LHCN-M2 (cell line): ENCODE measurements at places on chromosomes 4 and X.
A peak's percentile ranks its signal among the peaks of the same experiment; 100 is the strongest.

GRCh38 chr4:111776561-111776960, 368.7 kb upstream of the FAM241A start:
- no peak for DNase-seq

DNA sequence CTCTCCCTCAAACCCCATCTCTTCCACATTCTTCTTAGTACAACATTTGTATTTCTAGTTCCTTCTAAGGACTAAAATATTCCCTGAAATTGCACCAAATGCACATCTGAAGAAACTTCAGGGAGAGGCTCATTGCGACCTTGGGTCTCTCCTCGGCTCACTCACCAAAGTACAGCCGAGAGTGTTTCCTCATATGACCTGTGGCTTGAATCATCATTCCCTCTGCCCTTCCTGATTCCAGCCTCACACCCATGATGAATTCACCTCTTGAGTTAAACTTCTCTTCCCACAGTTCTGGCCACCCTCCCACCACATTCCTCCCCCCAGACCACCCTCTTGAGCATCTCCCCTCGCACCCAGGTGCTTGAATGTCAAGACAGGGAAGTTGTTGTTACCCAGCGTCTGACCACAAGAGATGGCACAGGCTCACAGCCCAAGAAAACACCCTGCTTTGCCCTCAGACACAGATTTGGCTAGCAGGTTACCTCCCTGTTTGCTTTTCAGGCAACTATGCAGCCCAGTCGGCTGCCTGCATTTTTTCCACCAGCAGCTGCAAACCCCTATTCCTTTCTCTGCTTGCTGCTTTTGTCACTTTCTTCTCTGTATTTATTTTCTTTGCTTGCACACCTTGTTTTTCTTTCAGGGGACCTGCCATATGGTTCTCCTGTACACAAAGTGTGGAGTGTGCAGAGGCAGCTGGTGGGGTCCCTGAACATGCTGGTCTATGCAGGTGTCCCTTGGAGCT, 214.8 kb downstream of the SPATA18 start:
- no peak for DNase-seq

DNA sequence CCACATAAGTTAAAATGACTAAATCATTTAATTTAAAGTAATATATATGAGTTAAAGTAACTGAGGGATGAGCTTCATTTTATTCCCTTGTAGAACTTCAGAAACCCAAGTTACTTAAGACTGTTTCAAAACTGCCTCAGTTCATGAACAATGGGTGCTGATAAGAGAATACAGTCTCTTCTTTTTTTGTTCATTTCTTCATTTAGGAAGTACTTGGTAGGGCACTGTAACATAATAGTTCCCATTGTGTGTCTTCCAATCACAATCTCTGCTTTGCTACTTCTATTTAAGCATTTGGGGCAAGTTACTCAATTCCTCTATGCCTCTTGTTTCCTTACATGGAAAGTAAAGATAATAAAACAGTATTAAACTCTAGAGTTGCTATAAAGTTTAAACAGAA, 50.4 kb downstream of the HHIP start:
- no peak for DNase-seq

DNA sequence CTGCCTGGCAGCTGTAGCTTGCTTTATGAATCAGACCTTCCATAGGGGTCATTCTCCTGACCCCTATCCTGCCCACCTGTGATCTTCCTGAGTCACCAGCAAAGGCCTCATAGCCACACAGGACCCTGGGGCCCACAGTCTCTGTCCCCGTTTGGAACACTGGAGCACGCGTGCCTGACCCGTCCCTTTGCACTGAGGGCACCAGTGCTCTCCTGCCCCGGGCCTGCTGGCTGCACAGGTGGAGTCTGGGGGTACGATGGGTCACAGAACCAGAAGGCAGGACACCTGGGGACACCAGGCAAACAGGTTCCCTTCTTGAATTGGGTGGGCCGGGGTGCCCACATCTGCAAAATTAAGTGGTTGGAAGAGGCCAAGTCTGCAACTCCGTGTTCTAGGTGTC, 97.2 kb downstream of the CPZ start:
- DNase-seq, result no peak

GRCh38 chrX:56796641-56797395, 67.8 kb downstream of the NBDY start:
- DNase-seq, result no peak

DNA sequence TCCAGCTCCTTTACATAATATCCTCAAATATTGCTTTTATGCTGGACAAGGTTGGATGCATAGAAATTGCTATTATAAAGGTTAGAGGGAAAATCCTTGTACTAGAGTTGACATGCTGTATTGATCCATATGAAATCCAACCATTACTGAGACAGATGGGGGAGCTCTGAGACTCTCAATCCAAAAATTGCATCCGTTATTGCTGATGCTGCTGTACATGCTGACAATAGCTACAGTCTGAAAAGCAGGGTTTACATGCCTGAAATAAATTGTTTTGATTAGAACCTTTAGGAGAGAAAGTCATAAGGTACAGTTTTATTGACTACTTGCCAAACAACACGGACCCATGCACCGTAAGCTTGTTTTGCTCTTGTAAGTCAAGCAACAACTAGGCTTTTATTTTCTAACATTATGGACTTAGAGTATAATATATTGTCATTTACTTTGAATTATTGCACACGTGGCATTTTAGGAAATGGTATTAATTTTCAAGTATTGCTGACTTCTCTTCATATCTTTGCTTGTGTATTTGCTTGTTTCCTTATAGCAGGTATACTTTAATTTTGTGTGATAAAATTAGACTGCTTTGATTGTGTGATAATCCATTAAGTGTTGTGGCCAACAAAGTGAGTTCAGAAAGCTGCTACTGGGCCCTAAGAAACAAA, 1365.2 kb downstream of the STIM2 start:
- DNase-seq, result peak; percentile 5

DNA sequence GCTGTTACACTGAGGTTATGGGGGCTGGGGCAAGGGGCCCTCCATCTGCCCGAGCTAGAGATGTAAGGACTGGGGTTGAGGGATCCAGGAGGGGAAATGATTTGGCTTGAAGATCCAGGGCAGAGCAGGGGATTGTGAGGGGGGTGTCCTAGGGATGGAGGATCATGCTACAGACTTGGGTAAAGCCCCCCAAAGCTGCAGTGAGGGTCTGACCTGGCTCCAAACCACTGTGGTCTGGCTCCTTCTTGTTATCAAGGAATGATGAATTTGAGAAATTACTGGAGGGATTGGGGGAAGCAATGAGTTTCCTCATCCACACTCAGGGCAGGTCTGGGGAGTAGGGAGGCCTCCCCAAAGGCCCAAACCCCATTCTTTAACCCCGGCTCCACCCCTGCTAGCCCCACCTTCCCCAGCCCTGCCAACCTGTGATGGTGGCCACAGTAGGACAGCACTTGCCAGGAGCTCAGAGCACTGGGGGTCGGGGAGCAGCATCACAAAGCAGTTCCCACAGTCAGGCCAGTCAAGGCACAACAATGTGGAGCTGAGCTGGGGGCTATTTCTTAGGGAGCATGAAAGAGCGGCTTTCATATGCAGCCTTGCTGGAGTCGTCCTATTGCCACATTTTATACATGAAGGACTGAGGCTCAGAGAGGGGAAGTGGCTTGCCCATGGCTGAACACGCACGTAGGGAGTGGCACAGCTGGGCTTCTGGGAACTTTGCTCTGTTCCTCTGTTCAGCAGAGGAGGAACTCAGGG, 165.5 kb downstream of the EFNB1 start:
- no peak for DNase-seq

GRCh38 chrX:72105436-72105835, 26.3 kb downstream of the RTL5 start:
- no peak for DNase-seq

DNA sequence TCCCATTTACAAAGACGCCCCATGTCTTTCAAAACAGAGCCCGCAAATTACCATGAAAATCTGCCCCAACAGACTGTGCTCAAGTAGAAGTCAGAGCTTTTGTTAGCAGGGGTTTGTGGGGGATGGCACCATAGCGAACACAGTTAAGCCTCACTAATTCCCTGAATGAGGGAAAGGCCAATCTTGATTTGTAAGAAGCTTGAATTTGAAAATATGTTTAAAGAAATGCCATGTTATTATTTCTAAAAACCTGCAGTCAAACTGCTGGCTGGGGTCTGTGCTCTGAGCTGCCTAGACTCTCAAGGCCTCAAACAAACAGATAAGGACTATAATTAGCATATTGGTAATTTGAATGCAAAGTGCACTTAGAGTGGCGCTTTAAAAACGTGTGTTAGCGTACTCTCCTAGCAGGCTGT, 9.4 kb upstream of the PAK3 start:
- no peak for DNase-seq

- DNase-seq, result peak; percentile 78
These were observed 205.0 kb upstream of the HAND2 start for GRCh38 chr4:173735049-173735448.

DNA sequence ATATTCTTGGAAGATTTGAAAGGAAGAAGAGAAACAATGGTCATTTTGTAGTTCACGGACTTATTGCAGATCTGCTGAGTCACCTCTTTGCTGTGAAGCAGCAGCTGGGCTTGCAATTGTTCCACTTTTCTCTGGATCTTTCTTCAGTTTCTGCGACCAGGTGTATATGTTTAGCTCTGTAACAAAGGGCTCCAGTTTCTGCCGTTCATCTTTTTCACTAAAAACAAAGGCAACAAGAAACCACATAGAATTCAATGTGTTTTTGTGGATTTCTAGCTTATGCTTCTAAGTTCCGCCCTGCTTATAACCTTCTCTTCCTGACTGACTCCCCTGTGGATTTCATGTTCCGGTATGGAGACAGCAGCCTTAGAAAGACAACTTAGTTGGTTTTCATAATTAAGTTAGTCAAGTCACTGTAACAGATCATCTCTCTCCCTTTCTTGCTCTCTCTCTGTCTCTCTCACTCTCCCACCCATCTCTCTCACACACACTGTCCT, 121.6 kb upstream of the EPHA5 start:
- DNase-seq, result peak; percentile 62

DNA sequence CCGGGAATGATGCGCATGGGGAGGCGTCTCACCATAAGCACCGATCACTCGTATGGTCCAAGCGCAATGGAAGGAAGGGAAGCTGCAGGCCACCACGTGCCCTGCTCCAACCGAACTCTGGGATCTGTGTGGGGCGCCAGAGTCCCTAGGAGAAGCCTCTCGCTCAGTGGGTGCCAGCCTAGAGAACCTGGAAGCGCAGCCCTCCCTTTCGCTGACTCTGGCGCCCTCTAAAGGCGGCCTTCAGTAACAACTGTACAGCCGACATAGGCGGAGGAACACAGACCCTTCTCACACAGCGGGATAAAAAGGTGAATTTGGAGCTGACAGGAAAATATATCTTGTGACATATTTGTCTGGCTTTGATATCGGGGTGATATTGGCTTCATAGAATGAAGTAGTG, 76.0 kb downstream of the INTS6L start:
- peak; percentile 14 for DNase-seq

DNA sequence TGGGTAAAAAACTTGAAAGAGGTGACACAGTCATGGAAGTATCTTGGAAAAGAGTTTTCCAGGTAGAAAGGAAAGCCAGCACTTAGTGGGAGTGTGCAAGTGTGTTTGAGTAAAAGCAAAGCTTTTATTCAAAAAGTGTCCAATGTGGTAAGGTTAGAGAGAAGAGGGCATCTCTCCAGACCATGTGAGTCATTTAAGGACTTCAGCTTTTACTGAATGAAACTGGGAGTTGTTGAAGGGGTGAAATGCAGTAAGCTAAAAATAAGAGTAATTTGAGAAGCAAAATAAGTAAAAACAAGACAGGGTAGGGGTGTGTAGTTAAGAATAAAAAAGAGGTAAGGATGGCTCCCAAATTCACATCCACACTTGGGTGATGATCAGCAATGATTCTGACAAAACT, 238.9 kb downstream of the SLC7A11 start:
- peak; percentile 31 for DNase-seq

DNA sequence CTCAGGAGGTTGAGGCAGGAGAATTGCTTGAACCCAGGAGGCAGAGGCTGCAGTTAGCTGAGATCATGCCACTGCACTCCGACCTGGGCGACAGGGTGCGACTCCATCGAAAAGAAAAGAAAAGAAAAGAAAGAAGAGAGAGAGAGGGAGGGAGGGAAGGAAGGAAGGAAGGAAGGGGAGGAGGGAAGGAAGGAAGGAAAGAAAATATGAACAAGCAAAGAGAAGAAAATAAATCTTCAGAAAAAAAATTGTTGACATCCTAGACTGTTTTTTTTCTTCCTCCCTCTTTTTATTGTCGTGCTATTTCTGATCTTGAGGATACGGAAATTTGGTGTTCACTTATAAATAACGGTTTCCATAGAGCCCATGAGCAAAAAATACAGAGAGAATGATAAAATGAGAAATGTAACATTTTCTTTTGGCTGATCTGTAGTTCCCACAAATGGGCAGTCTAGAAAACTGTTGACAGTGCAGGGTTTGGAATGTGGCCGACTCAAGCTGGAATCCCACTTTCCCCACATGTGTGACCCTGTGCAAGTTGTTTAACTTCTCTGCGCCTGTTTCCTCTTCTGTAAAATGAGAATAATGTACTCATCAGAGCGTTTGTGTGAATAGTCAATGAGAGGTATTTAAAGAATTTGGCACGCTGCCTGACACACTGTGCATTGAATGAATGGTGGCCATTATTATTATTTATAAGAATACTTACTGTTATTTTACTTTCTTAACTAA, 19.4 kb downstream of the SORBS2 start:
- peak; percentile 76 for DNase-seq

- peak; percentile 73 for DNase-seq
These were observed 3.5 kb upstream of the DDX60L start for GRCh38 chr4:168483811-168484210.

- no peak for DNase-seq
These were observed 35.0 kb upstream of the GNPDA2 start for GRCh38 chr4:44761306-44761705.

DNA sequence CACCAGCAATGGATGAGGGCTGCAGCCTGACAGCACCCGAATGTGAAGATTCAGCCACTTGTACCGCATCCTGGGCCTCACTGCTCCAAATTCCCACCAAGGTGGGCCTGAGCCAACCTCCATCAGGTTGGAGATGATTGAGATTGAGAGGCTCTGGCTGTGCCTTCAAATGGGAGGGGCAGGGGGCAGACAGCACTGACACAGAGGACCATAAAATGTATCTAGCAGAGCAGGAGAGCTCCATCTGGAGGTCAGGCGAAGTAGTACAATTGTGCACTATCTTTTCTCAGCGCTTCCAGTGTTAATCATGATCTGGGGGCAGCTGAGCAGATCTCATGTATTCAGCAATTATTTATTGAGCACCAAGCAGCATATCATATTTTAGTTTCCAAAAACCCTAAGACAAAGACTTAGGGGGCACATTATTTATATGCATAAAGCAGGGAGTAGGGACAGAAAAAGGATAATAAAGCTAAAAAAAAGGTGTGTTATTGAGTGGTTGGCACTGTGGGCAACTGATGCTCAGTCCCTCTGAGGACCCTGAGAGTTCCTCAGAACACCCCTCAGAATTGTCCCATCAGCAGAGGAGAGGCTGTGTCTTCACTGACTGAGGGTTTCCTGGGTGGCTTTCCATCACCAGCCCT, 31.6 kb upstream of the C1QTNF7 start:
- peak; percentile 58 for DNase-seq

- DNase-seq, result no peak
These were observed 72.3 kb downstream of the IGSF1 start for GRCh38 chrX:131216828-131217227.
